ENCODE measurements at places on chromosomes 2 and 18.

DNA sequence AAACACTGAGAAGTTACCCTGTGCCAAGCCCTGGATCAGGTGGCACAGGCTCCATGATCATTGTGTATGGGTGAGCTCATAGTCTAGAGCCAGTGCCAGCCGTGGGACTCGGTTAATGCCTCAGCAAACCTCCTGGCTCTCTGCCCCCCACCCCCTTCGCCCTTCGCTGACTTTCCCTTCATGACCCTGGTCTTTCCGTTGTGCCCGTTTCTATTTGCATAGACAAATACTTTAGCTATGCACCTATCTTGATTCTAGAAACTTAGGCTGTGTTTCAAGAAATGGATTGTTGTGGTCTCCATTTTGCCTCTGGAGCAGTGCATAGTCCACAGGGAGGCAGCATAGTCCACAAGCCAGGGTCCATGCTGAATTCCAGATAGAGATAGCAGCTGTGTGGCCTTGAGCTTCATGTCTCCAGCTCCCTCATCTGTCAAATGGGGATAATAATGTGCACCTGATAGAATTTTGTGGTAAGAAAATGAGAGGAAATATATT lies 44.8 kb upstream of the KDM3A start:
- DNase-seq, result no peak

GRCh38 chr18:26551695-26552081 lies 3.3 kb upstream of the KCTD1 start:
- no peak for DNase-seq

DNA sequence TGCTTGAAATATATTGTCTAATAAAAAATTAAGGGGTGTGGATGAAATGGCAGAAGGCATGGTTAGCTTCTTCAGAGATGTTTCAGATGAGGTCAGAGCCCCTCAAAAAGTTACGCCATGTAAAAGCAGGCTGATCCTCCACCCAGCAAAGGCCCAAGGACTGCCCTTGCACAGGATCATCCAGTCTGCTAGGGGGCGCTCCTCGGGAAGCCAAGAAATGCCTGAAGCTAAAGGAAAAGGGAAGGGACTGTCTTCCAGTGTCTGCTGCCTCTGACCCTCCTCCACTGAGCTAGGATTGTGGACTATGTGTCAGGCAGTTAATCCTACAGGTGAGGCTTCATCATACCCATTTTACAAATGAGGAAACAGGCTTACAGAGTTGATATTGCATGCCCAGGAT lies 33.8 kb upstream of the TEX51 start:
- DNase-seq, result no peak

DNA sequence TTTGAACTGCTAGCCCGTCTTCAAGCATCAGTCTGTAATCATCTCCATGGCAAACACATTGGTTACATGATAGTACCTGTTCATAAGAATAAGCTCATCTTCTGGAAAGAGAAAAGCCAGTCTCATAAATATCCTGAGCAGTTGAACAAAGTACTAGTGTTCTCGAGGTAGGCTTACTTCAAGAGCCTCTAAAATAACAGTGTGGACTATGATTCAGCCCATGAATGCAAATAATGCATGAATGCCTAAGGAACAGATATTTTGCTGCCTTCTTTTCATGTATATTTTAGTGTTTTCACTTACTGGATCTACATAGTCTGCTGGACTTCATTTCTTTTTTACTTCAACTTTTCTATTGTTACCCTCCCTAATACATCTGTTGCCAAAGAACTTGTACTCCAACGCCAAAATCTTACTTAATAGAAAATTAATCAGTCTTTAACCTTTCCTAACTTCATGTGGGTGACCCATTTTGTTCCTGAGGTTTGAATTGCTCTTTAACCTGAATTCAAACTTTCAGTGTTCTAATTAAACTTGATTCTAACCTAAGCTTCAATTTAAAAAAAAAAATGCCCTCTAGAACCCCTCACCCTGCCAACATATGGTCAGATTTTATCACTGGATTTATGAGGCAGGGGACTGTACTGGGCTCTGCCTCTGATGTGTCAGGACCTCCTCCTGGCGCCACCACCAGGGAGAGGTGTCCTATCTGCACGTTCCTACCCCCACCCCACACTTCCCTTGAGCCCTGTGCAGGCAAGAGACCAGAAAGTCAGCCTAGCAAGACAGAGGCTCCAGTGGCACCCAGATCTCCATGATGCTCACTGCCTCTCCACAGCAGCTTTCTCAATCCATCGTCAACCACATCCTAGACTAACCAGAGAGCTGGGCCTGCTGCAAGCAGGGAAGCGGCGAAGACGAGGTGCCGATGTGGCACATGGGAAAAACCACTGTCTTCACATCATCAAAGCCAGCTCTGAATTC lies 264.7 kb upstream of the ID2 start:
- DNase-seq, result no peak

GRCh38 chr2:179106676-179107428 lies 56.9 kb upstream of the CCDC141 start:
- DNase-seq, result no peak

GRCh38 chr2:6810961-6811360 lies 54.7 kb downstream of the CMPK2 start:
- no peak for DNase-seq

- no peak for DNase-seq
These were observed 48.7 kb upstream of the MSH2 start for GRCh38 chr2:47354013-47354847.

- DNase-seq, result no peak
These were observed 188.1 kb downstream of the ARL4C start for GRCh38 chr2:234308813-234309195.

- no peak for DNase-seq
These were observed 76.9 kb downstream of the TTC21B start for GRCh38 chr2:165876712-165877111.

DNA sequence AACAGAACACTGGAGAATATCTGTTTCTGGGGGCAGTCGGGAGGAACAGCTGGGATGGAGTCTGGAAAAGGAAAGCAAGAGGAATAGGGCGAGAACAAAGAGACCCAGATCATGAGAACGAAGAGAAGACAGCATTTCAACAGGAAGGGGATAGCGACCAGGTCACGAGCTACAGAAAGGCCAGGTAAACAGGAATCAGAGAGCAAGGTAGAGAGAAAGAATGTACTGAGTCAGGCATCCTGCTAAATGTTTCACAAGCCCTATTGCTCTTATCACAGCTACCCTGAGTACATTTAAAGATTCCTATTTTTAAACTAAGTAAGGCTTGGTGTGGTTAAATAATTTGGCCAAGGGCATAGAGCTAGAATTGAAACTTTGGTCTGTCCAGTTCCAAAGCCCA lies 254.9 kb upstream of the RAB12 start:
- DNase-seq, result no peak

DNA sequence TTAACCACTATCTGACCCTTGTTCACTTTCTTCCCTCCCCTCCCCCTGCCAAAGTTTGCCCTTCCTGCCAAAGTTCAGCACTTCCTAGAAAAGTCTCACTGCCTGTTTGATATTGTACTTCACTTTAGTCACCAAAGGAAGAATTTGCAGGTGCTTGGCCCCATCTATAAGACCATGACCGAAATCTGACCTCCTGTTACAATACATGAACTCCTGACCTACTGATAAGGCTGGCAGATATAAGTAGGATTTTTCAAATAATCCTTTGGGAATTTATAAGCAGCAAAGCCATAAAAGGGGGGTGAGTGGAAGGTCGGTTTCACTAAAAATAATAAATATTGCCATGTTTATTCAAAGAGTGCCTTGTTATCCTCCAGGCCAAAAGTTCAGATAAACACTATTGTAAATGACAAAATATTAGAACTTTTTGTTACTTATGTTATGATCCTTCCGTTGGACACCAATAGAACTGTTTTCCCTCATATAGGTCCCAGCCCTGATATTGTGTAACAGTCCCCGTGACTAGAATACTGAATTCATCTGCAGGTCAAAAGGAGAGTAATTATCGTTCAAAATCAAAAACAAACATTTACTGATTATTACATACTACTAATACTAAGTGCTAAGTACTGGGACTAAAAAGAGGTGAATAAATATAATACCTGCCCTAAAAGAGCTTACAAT lies 277.6 kb downstream of the EXOC6B start:
- no peak for DNase-seq

GRCh38 chr18:35470435-35470834 lies 27.3 kb downstream of the INO80C start:
- DNase-seq, result no peak

GRCh38 chr2:42961385-42961811 lies 169.0 kb upstream of the HAAO start:
- DNase-seq, result no peak

DNA sequence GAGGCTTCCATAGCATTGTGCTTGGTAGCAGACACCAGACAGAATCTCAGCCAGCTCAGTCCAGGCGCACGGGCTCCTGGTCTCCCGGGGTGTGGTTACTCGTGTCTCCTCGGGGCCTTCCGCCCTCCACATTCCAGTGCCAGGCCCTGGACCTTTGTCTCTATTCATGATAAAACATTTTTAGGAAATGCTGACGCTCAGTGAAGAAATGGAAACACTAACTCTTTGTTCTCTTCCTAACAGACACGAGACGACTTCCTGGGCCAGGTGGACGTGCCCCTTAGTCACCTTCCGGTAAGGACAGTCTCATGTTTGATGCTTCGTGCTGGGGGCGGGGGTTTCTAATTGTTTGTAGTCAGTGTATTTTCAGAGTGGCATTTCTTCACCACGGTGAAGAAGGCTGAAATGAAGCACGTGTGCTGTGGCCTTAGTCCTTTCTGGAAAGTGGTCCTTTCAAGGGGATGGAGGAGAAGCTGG lies 271.8 kb downstream of the NEDD4L start:
- DNase-seq, result no peak

GRCh38 chr18:55328301-55328700 lies 259.7 kb downstream of the TCF4 start:
- DNase-seq, result no peak

GRCh38 chr2:101843471-101843870 lies 146.0 kb downstream of the MAP4K4 start:
- DNase-seq, result no peak

DNA sequence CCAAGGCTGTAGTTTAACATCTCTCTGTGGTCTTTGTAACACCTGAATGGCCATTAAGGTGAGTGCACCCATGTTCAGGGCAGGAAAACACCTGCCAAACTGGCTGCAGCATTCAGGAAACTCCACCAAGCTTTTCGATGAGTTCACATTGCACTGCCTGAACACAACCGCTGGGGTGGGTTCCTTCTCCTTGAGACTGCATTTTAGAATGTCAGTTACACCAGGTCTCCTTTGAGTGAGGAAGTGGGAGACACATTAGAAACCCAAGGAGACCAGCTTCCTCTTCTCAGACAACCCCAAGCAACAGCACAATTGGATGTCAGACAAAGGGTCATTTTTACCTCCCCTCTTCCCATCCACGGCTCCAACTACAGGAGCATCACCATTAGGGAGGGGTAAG lies 35.2 kb downstream of the CYRIA start:
- DNase-seq, result no peak

DNA sequence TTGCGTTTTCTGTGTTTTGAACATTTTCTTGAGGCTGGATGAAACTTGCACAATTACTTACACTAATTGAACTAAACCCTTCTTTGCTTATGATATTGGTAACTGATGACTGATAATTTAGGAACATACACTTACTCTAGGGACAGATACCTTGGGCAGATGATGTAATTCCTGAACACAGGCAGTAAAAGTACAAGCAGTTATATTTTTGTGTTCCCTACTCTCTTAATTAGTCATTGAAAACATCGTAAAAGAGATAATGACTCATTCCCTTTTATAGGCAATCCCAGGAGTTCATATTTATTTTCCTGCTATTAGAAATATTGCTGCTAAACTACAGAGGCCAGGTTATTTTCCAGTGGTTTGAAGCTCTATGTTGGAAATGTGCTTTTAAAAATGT lies 46.4 kb downstream of the CCDC85A start:
- no peak for DNase-seq

DNA sequence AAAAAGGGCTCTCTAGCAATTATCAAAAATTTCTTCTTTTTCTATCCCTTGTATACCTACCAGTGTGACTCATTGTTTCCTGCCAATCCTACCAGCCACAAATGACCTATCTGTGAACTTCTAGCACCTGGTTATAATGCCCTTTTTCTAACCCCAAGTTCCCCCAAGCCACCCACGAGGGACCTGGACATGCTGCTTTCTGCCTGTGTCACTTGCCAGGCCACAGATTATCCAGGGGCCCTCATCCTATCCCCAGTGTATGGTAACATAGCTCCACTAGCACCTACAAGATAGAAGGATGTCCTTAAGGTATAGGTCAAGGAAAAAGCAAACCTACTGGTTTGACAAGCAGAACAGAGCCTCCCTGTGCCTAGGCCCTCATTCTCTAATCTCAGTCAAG lies 26.8 kb downstream of the AAK1 start:
- no peak for DNase-seq

- DNase-seq, result no peak
These were observed 146.8 kb downstream of the LNPK start for GRCh38 chr2:175855236-175855635.

Measured in stimulated activated CD8-positive, alpha-beta memory T cell treated with anti-CD3 and anti-CD28 coated beads, Interleukin-7, amount 100 ng/mL, for 1 hour (primary cell).